ENCODE measurements at places on chromosomes 2 and 18. TPM values are rescaled to one million over a fixed set of nuclear protein-coding genes. Genes with fewer than 3 reads are reported as not detected.

UGT1A5 gene
- total RNA-seq = not detected

CLIP4 gene
- 19.7 TPM for total RNA-seq

GBX2 gene
- total RNA-seq = not detected

NT5DC4 gene
- not detected for total RNA-seq

ZEB2 gene
- 6.1 TPM for total RNA-seq

NEU2 gene
- total RNA-seq = not detected

CHRND gene
- not detected for total RNA-seq

ZNF892 gene
- 3.9 TPM for total RNA-seq

CELF4 gene
- total RNA-seq = not detected

LBH gene
- 88.2 TPM for total RNA-seq

- no peak for DNase-seq
Measured at GRCh38 chr2:74887960-74888700, 54.2 kb downstream of the HK2 start.

DNA sequence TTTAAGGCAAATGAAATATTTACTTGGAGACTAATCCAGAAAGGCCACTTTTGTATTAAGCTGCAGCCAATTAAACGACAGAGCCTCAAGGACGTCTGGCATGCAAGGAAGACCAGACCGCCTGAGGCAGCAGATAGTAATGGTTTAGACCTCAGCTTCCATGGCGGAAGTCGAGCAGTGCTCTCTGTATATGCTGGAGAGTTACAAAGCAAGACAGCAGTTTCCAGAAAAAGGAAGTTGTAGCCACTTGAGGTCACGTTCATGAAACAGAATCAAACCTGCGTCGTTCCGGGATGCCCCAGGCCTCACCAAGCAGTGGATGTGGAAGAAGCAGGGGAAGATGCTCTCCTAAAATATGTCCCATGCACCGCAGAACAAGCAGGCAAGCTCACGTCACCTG, 142.0 kb downstream of the PTGR3 start:
- no peak for DNase-seq

DNA sequence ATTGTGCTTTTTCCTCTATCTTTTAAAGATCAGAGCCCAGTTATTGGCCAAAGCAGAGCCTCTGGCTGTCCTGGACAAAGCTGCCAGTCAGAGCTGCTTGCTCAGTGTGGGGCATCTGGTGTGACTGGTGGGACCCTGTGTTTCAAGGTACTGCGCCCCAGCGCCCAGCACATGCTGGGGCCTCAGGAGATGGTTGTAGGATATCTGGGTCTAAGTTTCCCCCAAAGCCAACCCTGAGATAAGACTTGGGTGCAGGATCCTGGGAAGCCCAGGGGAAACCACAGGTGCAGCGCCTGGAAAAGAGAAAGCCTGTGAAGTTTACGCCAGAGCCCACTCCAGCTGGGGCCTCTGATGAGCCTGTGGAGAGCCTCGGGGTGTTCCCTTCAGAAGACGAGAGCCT, 117.7 kb downstream of the RPIA start:
- DNase-seq = no peak

- no peak for DNase-seq
Measured at GRCh38 chr18:45343365-45343764, 271.9 kb upstream of the SLC14A2 start.

- no peak for DNase-seq
Measured at GRCh38 chr18:11871501-11871900, 20.3 kb downstream of the CHMP1B start.

GRCh38 chr2:238985041-238985729, 137.3 kb downstream of the TWIST2 start:
- DNase-seq = no peak

DNA sequence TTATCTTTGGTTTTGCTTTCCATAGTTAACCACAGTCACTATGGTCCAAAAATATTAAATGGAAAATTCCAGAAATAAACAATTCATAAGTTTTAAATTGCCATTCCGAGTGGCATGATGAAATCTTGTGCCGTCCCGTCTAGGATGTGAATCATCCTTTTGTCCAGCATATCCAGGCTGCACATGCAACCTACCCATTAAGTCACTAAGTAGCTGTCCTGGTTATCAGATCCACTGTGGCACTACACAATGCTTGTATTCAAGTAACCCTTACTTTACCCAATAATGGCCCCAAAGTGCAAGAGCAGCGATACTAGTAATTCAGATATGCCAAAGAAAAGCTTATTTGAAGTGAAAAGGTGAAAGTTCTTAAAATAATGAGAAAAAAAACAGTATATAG, 10.7 kb downstream of the USP34 start:
- no peak for DNase-seq

- no peak for DNase-seq
Measured at GRCh38 chr2:76247006-76247405, 536.3 kb upstream of the GCFC2 start.

DNA sequence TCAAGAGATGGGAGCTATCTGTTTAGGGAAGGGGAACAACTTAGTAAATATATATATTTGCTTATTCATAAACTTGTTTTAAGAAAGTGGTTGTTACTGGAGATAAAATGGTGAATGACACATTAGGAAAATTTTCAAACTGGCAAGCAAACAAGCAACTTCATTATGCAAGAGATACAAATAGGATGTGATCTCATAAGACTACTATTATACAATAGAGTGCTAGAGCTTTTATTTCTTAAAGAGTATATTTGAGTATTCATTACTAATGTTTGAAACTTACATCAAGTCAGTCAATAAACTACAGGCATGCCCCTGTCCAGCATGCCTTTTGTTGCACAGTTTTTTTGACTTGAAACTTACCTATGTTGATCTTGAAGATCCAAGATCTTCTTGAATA, 355.2 kb upstream of the KCNJ3 start:
- no peak for DNase-seq

GRCh38 chr2:23294238-23294637, 90.7 kb upstream of the KLHL29 start:
- no peak for DNase-seq

GRCh38 chr18:13175754-13176210, 42.8 kb upstream of the LDLRAD4 start:
- no peak for DNase-seq

GRCh38 chr18:47847635-47848034, 82.8 kb downstream of the SMAD2 start:
- no peak for DNase-seq

DNA sequence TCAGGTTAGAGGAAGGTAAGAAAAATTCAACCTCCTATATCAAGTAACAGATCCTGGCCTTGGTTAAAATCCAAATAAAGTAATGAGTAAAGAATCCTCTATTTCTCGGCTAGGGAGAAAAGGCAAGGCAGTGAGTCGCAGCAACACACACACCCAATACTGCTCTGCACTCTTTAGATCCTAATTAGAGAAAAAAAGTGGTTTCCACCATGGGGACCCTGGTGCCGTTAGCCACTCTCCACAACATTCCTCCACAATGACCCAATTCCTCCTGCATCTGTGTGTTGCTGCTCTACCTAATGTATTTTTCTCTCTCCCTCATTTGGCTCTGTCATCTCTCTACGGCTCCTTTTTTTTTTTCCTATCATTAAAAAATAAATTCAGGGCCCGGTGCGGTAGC, 462.7 kb downstream of the METTL4 start:
- no peak for DNase-seq

- DNase-seq = no peak
Measured at GRCh38 chr2:204754898-204755297, 209.6 kb downstream of the PARD3B start.

GRCh38 chr2:163800951-163801381, 65.2 kb upstream of the FIGN start:
- no peak for DNase-seq

- DNase-seq = no peak
Measured at GRCh38 chr18:77129150-77129551, 3.4 kb downstream of the MBP start.

GRCh38 chr2:47250586-47251403, 95.7 kb upstream of the STPG4 start:
- DNase-seq = no peak

Measured in activated naive CD4-positive, alpha-beta T cell treated with anti-CD3 and anti-CD28 coated beads, Interleukin-2, amount 50 U/mL, for 72 hours (primary cell).